ENCODE measurements at places on chromosomes 5 and 9.

- peak; percentile 3 for DNase-seq
These were observed 574.7 kb downstream of the TLE4 start for GRCh38 chr9:80146466-80146865.

- DNase-seq: no peak
These were observed 83.6 kb upstream of the BNC2 start for GRCh38 chr9:16954040-16954439.

DNA sequence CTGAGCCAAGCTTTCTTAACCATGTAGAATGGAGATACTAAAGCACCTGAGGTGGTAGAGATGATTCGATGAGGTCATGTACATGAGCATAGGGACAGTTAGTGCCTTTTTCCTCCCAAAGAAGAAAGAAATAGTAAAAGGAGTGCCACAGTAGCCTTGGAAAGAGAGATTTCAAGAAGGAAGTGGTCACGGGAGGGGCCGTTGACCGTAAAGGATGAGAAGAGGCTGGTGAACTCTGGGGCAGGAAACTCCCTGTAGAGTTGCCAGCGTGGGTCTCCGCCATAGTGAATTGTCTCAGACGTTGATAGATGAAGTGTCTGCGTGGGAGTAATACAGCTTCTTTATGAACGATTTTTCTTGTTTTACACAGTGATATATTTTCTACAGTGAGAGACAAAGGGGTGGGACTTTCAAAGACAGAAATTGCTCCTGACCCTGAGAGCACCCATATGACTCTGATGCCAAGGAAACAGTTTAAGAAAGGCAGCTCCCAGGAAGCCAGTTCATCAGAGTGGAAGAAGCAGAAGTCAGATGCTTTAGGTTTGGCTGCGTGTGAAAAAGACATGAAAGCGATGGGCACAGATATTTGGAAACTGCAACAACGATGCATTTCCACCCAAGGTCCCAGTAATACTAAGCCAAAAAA, 41.3 kb downstream of the UGCG start:
- DNase-seq: no peak

- peak; percentile 55 for DNase-seq
These were observed 16.5 kb downstream of the CSF2 start for GRCh38 chr5:132090107-132090506.

All from fibroblast of skin of left quadriceps (primary cell).